Hippocampal formation (tissue), 2 donors: ENCODE measurements at places on chromosomes 16 and 17.

DNA sequence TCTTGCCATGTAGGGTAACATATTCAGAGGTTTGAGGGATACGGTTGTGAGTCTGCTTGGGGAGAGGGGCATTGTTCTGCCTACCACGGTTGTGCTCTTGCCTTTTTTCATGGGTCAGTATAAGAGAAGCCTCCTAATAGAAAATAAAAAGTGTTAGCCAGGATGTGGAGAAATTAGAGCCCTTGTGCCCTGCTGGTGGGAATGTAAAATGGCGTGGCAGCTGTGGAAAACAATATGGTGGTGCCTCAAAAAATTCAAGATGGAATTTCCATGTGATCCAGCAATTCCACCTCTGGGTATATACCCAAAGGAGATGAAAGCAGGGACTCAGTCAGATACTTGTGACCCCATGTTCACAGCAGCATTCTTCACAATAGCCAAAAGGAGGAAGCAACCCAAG is 14.2 kb upstream of the LRRC75A start:
- DNase-seq: no peak

GRCh38 chr16:3857189-3858043 is 23.1 kb downstream of the CREBBP start:
- DNase-seq: no peak

DNA sequence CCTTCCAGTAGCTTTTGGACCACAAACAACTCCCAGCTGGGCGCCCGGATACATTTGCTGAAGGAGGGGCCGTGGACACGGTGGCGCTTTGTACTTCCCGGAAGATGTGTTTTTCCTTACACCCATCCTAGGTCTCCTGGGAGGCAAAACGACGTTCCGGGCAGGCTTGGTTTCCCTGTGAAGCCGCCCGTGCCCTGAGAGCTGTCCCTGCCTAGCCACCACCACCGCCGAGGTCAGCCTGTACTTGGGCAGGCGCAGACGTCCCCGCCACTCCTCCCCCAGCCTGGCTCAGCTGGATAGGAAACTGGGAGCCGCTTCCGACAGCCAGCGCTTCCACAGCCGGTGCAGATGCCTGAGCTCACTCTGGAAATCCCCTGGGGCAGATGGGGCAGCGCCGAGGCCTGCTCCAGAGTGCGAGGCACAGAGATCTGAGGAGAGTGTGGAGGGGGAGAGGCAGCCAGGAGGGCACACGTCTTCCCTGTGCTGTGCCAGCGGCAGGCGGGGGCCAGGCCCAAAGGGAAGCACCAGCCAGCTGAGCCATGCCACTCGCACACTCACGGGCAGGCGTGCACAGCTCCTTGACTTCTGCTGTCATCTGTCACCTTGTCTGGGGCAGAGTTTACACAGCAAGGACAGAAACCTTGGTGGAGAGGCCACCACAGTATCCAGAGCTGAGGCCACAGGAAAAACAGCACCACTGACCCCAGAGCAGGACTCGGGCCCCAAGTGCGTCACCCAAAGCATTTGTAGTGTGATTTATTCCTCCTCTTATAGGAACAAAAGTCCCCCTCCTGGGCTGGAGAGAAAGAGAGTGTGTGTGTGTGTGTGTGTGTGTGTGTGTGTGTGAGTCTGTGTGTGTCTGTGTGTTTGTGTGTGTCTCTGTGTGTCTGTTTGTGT is 3.0 kb downstream of the RHBDF2 start:
- peak; percentile 61 for DNase-seq

DNA sequence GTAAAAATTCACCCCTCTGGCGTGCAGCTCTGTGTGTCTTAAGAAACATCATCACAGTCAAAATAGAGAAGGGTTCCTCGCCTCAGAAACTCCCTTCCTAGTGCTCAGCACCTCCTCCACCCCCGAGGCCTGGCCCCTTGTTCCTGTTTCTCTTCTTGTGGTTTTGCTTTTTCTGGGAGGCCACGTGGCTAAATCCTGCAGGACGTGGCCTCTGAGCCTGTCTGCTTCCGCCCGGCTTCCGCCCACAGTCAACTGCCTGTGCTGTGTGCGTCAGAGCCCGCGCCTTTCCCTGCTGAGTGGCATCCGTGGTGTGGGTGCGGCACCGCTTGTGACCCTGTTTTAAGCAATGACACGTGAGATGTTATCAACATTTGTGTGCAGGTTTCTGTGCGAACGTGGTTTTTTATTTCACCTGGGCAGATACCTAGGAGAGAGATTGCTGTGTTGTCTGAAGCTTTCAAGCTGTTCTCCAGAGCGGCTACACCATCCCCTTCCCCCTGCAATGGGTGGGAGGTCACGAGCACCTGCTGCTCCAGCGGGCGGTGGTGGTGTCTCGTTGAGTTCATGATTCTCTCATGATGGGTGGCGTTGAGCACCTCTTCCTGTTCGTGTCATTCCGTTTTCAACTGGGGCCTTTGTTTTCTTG is 21.7 kb downstream of the ACSF3 start:
- DNase-seq: peak; percentile 5

DNA sequence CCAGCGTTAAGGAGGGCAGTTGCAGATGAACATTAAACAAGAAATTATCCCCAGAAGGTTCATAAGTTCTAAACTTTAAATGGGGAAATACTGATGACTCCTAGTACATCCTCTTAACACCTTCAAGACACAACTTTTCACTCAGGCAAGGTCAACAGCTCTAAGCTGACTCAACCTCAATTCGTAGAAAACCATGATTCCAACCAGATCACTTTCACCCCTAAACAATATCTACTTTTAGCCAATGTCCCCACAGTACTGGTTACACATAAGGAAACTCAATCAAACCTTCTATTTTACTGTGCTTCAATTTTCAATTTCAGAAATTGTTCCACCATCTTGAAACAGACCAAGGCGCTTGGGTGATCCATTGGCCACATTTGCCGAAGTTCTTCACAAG is 2.3 kb downstream of the CDYL2 start:
- no peak for DNase-seq

DNA sequence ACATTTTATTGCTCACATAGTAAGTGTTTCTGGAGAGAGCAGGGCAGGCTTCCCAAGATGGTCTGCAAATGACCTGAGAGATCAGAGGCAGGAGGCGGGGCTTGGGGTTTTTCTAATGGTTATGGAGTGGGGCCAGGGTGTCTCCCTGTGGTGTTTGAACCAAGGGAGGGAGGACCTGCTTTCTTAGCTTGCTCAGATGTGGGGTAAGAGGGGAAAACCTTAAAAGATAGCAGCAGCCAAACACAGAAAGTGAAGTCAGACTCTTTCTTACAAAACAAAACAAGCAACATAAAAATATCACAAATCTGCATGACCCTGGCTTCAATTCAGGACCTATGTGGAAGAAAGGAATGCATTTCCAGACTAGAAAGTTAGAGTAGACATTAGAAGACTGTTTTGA is 22.9 kb upstream of the DNAJA2 start:
- no peak for DNase-seq

- no peak for DNase-seq
Observed at GRCh38 chr16:29900888-29901606, 759 bp downstream of the ASPHD1 start.

GRCh38 chr16:3754081-3754703 is 36.9 kb upstream of the TRAP1 start:
- DNase-seq: no peak

DNA sequence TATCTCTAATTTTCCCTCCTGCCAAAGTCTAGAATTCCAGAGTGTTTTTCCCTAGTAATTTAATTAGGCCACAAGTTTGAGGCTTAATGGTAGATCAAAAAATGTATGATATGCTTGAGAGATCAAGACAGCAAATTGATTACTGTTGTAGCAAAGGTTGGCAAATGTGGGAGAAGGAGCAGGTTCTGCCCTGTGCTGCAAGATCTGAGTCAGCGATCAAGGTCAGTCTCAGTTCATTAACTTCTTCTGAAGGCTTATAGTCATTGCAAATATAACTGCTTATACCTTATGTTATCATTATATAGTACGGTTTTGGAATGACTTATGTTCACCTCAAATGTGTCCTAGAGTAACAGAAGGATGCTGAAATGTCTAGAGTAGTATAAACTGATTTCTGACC is 231.1 kb upstream of the TBX2 start:
- no peak for DNase-seq

GRCh38 chr17:8520981-8521380 is 85.3 kb downstream of the NDEL1 start:
- DNase-seq: no peak

DNA sequence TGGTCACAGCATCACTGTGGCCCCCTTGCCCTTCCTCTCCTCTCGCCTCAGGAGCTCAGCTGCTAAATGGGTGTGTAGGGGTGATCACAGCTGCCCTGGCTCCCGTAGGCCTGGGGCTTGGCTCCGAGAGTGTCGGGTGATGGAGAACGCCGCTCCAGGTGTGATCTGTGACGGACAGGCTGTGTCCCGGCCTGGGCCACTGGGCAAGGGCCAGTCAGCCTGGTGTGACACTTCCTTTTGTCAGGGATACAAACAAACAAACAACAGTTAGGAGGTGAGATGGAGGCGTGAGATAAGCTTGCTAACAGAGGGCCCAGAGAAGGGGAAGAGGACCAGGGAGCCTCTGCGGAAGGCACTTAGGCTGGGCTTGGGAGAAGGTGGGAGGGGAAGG is 2.0 kb downstream of the ADGRG1 start:
- DNase-seq: no peak

DNA sequence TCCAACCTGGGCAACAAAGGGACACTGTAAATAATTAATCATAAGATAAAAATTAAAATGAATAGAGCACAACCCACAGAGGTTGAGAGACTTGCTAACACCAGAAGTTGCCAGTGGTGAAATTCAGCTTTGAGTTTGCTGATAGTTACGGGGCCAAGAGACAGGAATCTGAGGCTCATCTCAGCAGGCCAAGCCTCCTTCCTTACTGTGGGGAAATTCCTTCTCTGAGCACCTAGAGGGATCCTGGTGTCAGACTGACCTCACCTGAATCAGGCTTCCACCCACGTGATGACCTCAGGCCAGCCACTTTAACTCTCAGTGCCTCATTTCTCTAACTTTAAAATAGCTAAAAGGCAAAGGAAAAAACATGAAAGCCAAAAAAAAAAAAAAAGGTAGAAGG is 4.7 kb downstream of the ABAT start:
- DNase-seq: no peak

DNA sequence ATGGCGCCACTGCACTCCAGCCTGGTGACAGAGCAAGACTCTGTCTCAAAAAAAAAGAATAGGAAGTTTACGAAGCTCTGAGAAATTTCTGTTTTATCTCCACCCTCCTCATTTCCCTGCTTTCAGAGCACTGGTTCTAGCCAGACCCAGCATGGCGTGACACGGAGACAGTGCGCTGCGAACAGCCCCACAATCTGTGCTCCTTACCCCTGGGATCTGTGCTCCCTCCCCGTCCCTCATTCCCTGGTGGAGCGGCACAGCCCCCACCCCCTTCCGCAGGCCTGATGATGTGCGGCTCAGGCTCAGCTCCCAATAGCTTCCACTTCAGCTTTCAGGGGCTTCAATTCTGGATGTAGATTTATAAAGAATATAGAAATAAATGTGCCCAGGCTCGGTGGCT is 56.1 kb upstream of the ENDOV start:
- no peak for DNase-seq

GRCh38 chr17:33052856-33053255 is 61.2 kb downstream of the SPACA3 start:
- DNase-seq: no peak

- no peak for DNase-seq
Observed at GRCh38 chr17:13931800-13932460, 137.4 kb upstream of the COX10 start.
